ENCODE measurements at places on chromosomes 12 and 14.

DNA sequence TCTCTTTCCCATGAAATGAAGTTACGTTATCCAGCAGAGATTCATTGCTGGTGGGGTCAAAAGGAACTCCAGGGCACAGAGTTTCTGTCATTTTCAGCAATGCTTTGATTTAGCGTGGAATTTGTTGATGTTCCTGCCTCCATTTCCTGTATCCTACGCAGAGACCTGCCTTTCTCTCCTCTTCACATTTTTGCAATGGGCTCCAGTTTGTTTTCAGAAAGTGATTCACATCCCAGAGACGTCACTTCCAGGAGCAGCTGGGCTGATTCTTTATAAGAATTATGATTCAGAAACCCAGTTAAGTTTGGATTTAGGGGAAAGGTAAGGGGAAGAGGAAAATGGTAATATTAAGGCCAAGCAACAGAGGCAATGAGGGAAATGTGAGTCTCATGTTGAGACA lies 11.6 kb downstream of the RNASE10 start:
- no peak for DNase-seq

DNA sequence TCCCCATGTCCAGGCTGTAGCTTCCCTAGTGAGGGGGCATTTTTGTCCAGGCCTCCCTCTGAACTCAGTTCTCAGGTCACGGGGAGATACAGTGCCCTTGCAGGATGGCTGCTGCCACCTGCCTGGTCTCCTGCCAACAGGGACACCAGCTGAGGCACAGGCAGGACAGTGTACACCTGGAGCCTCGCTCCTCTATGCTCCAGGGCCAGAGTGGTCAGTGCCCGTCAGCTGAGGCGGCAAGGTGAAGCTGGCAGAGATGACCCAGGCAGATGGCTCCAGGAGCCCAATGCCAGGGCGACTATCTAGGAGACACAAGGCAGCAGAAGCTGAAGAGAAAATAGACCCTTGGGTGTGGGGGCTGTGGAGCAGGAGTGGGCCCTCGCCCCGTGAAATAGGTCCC lies 12.6 kb downstream of the TUBA1C start:
- DNase-seq: no peak

- no peak for DNase-seq
Observed at GRCh38 chr12:93741659-93742109, 64.5 kb downstream of the CRADD start.

GRCh38 chr12:113151655-113152054 lies 2.1 kb downstream of the CFAP73 start:
- no peak for DNase-seq

GRCh38 chr14:105439710-105440553 lies 20.3 kb downstream of the MTA1 start:
- DNase-seq: no peak

GRCh38 chr12:12689647-12690300 lies 6.2 kb downstream of the GPR19 start:
- no peak for DNase-seq

- peak; percentile 4 for DNase-seq
Observed at GRCh38 chr12:121391619-121392324, 8.1 kb upstream of the RNF34 start.

DNA sequence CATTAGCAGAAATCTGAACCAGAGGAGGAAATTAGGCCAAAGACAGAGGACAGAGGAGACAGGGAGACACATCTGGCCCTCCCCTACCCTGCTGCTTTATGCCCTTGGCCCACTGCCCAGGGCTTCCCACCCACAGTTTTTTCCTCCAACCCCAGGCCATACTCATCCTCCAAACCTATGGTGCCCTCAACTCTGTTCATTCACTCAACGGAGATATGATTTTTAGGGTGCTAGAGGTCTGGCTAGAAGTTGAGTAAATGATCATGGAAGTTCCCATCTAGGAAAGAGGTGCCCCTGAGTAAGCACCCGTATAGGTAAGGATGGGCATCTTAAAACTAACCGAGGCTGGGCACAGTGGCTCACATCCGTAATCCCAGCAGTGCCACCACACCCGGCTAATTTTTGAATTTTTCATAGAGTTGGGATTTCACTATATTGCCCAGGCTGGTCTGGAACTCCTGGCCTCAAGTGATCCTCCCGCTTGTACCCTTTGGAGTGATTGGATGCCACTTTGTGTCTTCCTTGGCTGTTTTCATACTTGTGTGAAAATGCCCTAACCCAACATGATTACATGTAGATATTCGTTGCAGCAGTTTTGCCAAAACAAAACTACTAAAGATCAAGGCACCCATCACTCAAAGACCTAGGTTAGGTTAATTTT lies 4.4 kb downstream of the KRT18 start:
- no peak for DNase-seq

DNA sequence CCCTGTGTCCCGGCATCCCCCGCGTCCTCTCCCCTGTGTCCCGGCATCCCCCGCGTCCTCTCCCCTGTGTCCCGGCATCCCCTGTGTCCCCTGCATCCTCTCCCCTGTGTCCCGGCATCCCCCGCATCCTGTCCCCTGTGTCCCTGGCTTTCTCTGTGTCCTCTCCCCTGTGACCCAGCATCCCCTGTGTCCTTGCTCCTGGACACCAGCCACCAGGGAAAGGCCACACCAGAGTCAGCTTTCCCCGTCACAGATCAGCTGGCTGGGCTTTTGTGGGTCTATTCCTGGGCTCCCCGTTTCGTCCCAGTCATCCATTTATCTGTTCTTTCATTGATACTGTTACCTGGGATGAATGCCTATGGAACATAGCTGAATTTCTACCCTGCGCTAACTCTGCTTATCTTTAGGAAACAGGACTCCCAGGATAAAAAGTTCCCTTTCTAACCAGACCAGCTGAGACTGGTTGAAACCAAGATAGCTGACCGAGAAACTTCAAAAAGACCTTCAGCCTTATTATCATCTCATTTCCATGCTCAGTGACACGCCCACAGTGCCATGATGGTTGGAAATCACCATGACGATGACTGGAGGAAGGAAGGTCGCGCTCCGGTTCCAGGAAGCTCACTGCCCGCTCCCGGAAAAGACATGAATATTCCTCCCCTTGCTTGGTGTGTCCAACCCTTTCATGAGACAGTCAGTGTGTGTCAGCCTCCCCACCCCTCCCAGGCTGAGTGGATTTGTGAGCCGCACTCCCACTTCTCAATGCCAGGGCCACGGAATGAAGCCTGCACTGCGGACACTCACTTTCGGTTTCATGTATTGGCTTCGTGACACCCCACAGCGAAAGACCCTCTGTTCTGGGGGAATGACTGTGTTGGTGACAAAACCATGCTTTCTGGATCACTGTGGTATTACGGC lies 276.4 kb upstream of the SFSWAP start:
- no peak for DNase-seq

DNA sequence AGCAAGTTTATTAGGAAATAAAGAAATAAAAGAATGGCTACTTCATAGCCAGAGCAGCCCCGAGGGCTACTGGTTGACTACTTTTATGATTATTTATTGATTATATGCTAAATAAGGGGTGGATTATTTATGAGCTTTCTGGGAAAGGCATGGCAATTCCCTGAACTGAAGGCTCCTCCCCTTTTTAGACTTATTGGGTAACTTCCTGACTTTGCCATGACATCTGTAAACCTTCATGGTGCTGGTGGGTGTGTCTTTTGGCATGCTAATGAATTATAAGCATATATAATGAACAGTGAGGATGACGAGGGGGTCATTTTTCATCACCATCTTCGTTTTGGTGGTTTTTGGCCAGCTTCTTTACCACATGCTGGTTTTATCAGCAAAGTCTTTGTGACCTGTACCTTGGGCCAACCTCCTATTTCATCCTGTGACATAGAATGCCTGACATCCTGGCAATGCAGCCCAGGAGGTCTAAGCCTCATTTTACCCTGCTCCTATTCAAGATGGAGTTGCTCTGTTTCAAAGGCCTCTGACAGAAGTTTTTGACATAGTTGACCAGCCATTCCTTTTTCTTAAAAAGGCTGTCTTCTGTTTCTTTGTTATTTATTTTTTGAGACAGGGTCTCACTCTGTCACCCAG lies 11.1 kb upstream of the PTGES3 start:
- DNase-seq: no peak

- DNase-seq: no peak
Observed at GRCh38 chr12:24044941-24045703, 95.7 kb upstream of the SOX5 start.

DNA sequence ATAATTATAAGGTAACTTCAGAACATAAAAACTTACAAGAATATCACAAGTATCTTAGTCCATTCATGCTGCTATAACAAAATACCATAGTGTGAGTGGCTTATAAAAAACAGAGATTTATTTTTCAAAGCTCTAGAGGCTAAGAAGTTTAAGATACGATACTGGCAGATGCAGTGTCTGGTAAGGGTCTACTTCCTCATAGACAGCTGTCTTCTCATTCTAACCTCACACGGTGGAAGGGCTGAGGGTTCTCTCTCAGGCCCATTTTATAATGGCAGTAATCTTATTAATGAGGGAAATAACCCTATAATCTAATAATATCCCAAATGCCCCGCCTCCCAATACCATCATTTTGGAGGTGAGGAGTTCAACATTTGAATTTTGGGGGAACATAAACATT lies 23.7 kb upstream of the OSBPL8 start:
- no peak for DNase-seq

- DNase-seq: no peak
Observed at GRCh38 chr12:47449797-47450196, 256.0 kb downstream of the RPAP3 start.

DNA sequence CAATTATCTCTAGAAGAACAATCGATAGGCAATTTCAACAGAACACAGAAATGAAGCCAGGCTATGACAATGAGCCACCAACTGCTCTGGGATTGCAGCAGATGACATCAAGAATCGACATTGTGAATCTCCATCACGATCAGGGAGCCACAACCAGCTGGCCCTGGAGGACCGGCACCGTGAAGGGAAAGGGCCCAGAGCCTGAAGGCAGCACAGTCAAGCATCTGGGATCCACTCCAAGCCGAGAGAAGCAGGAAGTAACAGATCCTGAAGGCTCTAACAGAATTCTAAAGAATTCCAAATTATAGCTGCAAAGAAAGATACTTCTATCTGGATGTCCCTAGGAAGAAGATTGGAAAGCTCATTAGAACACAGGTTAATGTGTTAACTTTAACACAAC lies 61.0 kb downstream of the LRRC74A start:
- no peak for DNase-seq

DNA sequence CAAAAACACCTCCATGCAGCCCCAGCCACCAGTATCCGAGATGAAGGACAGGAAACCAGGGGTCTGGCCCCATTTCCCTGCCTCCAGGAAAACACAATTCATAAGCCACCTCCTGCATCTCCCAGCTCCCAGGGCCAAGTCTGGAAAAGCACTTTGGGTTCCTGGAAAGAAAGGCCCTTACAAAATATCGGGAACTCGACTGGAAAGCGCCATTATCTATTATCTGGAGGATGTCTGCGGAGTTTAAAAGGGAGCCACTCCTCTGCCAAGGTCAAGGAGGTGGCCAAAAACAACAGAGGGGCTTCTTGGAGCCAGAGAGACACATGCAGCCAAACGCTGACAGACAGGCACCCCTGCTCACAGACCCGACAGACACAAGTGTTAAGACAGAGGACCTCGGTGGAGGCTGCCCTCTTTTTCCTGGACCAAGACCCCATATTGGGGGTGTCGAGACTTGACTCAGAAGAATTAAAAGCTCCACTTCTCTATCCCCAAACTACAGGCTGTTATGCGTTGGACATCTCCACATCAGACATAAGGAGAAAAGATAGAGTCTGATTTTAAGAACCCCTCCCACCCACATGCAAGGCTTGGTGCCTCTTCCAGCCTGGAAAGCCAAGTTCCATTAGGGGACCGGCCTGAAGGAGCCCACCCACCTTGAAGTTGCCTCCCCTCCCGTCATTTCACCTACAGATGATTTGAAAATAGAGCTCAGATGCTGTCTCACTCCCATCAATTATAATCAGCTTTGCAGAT lies 9.6 kb downstream of the ACTN1 start:
- DNase-seq: no peak

DNA sequence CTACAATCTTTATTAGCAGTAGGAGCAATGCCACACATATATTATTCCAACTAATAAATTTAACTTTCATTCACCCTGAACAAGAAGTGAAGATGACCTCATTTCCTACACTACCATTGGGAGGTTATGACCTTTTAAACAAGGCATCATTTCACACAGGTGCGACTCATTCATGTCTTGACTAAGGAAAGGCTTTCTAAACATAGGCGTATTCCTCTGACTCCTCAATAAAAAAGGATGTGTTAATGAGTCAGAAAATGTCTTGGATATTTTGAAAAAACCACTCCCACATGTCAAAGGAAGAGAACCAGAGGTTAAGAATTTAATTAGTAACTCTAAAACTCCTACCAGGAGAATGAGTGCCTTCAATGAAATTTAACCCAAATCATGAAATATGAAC lies 115.2 kb downstream of the PRICKLE1 start:
- no peak for DNase-seq

- no peak for DNase-seq
Observed at GRCh38 chr14:61609884-61610283, 85.4 kb upstream of the HIF1A start.

GRCh38 chr12:102966200-102966863 lies 8.9 kb downstream of the ASCL1 start:
- no peak for DNase-seq

GRCh38 chr14:90105756-90106155 lies 44.0 kb downstream of the KCNK13 start:
- DNase-seq: no peak

GRCh38 chr12:9066755-9067423 lies 48.8 kb downstream of the A2M start:
- DNase-seq: no peak

DNA sequence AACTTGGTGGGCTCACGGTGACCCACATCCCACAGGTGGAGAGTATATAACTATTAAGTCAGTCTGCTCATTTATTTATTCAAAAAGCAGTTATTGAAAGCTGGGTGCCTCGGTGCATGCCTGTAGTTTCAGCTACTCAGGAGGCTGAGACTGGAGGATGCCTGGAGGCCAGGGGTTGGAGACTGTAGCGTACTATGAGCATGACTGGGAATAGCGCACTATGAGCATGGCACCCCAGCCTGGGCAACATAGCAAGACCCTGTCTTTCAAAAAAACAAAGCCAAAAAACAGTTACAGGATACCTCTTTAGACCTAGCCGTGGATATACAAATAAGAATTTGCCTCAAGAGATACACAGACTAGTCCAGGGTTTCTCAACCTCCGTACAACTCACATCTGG lies 139.8 kb downstream of the ZFP36L1 start:
- no peak for DNase-seq

DNA sequence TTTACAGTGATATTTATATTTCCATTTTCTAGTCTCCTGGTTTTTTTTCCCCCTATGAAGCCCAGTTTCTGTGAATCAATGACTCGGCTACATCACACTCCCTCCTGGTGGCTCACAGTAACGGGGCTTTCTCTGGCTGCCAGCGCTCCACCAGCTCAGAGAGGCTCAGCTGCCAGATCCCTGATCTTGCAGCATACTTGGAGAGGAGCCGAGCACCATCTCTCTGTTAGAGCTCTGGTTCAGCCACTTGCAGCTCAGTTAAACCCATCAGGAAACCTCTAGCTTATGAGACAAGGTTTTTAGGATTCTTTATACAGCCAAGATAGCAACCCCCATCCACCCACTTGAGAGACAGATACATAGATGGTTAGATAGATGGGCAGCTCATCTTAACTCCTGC lies 74.6 kb downstream of the CIT start:
- no peak for DNase-seq

GRCh38 chr12:48291511-48291910 lies 59.2 kb downstream of the ZNF641 start:
- DNase-seq: no peak

- no peak for DNase-seq
Observed at GRCh38 chr14:104107101-104107581, 21.6 kb downstream of the ASPG start.
